Pancreas (tissue), 10 donors: ENCODE measurements at places on chromosomes 11 and 22.

GRCh38 chr11:79346021-79346420 lies 94.8 kb downstream of the TENM4 start:
- DNase-seq: no peak

DNA sequence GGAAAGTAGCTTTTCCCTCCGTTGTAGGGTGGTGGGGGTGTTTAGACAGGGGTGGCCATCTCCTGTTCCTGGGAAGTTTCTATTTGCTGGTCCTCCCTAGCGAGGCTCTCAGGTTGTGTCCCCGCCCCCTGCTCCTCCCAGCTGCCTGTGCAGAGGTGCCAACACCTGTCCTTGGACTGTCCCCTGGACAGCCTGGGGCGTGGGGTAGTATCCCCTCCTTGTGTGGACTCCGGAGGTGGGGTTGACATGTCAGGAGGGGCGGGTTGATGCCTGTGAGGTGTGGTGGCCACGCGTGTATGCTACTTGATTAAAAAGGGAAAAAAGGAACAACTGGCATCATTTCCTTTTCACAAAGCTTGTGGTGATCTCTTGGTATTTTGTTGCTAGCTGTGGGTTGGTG lies 14.3 kb upstream of the RANBP1 start:
- DNase-seq: peak; percentile 50

DNA sequence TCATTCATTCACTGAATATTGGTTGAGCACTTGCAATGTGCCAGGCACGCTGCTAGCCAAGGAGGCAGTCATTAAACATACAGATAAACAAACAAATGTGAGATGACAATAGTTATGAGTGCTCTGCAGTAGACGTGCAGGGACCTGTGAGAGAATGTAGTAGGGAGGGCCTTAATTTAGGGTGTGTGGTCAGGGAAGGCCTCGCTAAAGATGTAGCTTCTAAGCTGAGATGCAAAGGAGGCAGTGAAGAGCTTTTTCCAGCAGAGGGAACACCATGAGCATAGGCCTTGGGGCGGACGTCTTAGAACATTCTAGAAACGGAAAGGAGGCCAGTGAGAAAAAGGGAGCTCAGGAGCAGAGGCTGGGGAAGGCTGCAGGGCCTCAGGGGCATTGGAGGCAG lies 789 bp upstream of the NCF4 start:
- DNase-seq: no peak

DNA sequence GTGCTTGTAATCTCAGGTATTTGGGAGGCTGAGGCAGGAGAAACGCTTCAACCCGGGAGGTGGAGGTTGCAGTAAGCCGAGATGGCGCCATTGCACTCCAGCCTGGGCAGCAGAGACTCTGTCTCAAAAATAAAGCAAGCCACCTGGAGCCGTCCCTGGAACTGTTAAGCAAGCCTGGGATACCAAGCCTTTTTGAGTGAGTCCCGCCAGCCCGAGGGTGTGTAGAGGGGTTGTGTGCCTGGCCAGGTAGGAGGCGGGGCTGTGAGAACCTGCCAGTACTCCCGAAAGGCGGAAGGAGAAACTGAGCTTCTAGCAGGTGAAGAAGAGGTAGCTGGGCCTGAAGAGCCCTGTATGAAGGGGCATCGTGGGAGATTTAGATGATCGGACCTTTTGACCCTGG lies 52.4 kb downstream of the TRIOBP start:
- no peak for DNase-seq
